M059J (cell line): ENCODE measurements at places on chromosomes 1 and 21. TPM values are rescaled to one million over a fixed set of nuclear protein-coding genes. Genes with fewer than 3 reads are reported as not detected.

The RASAL2 gene
- total RNA-seq = 9.7 and 14.8 TPM in 2 replicates

The NUDC gene
- total RNA-seq = 63.5 and 80.9 TPM in 2 replicates

The LRRC39 gene
- total RNA-seq = 0.07 and 0.20 TPM in 2 replicates

The KCNT2 gene
- 1.9 and 2.3 TPM in 2 replicates for total RNA-seq

The C1orf185 gene
- total RNA-seq = not detected in 2 replicates

The HENMT1 gene
- total RNA-seq = not detected in 2 replicates

- DNase-seq = no peak
These were observed 19.1 kb downstream of the USP48 start for GRCh38 chr1:21763694-21764419.

GRCh38 chr1:63717511-63718065 lies 56.2 kb upstream of the ROR1 start:
- no peak for DNase-seq

GRCh38 chr1:17831597-17831996 lies 76.5 kb downstream of the ACTL8 start:
- peak; percentile 49 for DNase-seq

GRCh38 chr1:81547261-81547911 lies 253.3 kb upstream of the ADGRL2 start:
- DNase-seq = no peak

DNA sequence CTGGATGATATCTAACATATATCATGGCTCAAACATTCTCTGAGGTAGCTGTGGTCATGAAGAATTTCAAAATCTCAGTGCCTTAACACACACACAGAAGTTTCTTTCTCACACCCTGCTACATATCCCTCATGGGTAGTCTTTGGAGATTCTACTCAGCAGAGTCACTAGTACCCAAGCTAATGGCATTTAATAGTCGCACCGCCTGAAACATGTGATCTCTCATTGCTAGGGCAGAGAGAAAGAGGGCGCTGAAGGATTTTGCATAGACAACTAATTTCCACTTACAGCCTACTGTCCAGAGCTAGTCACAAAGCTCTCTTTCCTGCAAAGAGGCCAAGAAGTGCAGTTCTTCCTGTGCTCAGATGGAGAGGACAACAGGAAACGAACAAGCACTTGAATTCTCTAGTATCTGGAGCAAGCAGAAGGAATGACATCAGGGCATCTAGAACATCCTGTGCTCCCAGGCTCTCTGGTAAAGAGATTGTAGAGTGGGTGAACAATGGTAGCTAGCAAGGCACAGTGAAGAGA lies 183.4 kb upstream of the PTBP2 start:
- DNase-seq = peak; percentile 70

DNA sequence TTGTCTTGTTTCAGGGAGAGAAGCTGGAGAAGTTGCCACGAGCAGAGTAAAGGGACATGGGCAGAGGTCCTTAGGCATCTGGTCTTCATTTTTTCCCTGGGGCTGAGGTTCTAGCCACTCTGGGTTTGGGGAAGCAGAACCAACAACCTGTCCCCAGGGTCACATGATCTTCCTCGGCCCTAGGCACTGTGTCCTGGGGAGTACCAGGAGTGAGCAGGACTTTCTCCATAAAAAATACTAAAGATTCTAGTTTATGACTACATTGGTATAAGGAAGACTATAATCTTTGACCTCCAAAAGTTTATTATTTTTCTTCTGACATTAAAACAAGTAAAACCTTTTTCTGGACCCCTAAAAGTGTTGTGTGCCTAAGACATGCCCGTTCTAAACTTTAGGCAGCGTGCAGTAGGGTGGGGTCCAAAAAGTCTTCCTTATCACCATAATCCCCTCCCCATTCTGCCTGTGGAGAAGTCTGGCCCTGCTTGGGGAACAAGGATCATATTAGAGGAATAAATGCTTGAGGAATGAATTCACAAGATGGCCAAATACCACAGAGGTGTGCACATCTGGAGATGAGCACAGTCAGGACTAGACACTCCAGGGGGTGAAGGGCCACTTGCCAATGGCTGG lies 19.3 kb upstream of the IGSF3 start:
- DNase-seq = no peak

DNA sequence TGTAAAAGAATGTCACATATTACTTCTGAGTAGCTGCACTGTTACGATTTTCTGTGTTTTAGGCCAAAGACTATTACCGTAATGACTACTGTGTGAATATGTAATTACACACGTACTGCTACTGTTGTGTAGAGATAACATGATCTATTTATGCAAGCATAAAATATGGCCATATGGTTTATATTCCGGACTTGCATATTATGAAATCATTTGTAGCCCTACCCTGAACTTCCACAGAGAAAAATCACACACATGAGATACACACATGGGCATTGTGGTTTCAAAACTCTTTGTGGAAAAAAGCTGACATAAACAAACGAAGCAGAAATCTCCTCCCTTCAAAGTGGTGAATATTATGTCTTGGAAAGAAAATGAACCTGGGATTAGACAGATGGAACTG lies 373.0 kb upstream of the ADAMTS5 start:
- DNase-seq = no peak

DNA sequence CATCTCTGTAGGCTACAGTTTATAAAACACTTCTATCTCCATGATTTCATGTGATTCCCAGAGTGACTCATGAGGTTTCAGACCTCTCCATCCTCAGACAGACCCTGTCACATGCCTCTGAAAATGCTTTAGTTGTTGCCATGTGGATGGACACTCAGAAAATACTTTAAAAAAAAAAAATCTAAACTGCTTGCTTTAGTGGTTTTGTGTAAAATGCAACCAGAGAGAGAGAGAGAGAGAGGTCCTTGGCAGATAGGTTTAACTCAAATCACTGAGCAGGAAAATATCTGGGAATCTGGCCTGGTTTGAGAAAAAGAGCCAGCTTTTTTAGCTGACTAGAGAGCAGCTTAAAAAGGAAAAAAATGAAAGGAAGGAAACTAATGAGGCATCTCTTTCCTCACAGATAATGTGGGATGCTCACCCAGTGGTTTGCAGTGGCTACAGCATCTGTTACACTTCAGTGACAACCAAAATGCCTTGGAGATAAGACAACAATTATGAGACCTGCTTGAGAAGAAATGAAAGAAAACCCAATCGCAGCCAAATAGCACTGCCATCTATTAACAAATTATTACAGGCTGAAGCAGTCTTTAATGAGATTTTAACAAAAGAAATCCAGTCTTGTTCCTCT lies 54.6 kb upstream of the SYT14 start:
- DNase-seq = peak; percentile 92

GRCh38 chr1:173887627-173888026 lies 19.4 kb downstream of the ZBTB37 start:
- no peak for DNase-seq
